Naive thymus-derived CD8-positive, alpha-beta T cell (primary cell): ENCODE measurements at places on chromosomes 2 and 18.

DNA sequence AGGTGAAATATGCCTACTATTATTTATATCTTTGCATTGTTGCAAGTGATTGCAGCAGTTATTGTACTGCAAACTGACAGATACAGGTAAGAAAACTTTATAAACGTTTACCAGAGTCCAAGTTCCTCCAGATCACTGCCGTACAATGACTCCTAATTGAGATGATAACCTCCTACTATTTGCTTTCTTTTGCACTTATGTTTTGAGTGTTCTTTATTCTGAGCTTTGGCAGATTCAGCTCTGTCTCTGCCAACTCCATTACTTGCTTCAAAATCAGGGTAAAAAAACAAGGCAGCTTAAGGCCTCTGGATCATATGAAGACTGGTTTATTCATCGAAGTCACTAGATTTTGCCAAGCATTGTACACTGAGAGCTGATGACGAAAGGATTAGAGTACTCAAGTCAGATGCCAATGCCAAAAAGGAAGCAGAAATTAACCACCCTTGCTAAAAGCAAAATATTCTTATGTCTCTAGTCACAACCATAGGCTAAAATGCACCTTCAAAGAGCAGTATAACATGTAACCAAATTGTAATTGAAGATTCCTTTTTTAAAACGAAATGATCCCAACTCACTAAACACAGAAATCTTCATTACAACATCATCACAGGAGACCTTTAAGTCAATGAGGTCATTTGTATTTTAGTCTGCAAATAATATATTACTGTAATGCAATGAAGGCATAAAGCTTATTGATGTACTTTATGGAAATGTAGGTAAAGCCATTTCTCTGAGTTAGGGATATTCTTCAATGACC lies 10.5 kb upstream of the IKZF2 start:
- no peaks in the 10 kb centered on the region for H3K4me1 ChIP-seq
- no peaks in the 10 kb centered on the region for H3K36me3 ChIP-seq
- DNase-seq, result no peak
- no peak overlapping the region for H3K27ac ChIP-seq
- no peaks in the 10 kb centered on the region for H3K27me3 ChIP-seq

- no peak overlapping the region for H3K27ac ChIP-seq
- no peaks in the 10 kb centered on the region for H3K36me3 ChIP-seq
- DNase-seq, result no peak
Measured at GRCh38 chr2:8230466-8230865, 451.4 kb upstream of the ID2 start.

DNA sequence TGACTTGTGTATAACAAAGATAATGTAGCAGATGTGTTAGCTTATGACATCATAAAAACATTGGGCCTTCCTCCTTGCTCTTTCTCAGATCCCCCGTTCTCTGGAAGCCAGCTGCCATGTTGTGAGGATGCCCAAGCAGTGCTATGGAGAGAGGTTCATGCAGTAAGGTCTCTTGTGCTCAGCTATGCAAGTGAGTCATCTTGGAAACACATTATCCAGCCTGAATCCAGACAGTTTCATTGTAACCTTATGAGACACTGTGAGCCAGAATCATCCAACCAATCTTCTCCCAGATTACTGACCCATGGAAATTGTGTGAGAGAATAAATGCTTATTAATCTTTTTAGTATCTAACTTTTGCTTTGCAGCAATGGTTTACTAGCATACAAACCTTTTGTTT lies 60.8 kb downstream of the ST6GAL2 start:
- H3K4me1 ChIP-seq, result no peaks in the 10 kb centered on the region
- no peak overlapping the region for H3K27ac ChIP-seq
- no peak overlapping the region for H3K4me3 ChIP-seq
- DNase-seq, result no peak
- H3K36me3 ChIP-seq, result no peaks in the 10 kb centered on the region
- no peaks in the 10 kb centered on the region for H3K27me3 ChIP-seq

DNA sequence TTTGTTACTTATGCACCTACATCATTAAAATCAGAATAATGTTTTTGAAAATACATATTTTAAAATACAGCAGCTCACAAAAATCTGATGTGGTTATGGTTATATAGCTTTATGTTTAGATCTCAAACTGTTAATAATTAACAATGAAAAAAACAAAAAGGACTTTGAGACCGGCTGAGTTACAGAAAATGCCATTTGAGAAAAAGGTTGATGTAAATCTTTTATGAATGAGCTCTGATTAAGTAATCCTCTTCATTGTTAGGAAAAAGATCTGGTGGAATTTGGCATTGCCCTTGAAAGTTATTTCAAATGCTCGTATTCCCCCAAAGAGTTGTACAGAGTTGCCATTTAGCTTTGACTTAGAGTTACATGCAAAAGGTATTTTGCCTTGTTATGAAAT lies 82.8 kb upstream of the PROKR1 start:
- DNase-seq, result no peak
- H3K27me3 ChIP-seq, result no peaks in the 10 kb centered on the region
- no peaks in the 10 kb centered on the region for H3K4me1 ChIP-seq
- no peak overlapping the region for H3K4me3 ChIP-seq

DNA sequence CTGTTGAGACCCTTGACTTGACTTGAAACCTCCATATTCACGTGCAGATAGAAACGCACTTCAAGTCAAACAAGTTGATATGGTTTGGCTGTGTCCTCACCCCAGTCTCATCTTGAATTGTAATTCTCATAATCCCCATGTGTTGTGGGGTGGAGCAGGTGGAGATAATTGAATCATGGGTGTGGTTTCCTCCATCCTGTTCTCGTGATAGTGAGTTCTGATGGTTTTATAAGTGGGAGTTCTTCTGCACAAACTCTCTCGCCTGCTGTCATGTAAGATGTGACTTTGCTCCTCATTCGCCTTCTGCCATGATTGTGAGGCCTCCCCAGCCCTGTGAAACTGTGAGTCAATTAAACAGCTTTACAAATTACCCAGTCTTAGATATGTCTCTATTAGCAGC lies 21.4 kb downstream of the SLC3A1 start:
- DNase-seq, result no peak
- H3K4me1 ChIP-seq, result peaks cover 13% of the 10 kb centered on the region
- H3K4me3 ChIP-seq, result no peak overlapping the region
- no peaks in the 10 kb centered on the region for H3K36me3 ChIP-seq
- peaks cover 11% of the 10 kb centered on the region for H3K27me3 ChIP-seq

GRCh38 chr18:7877609-7878008 lies 310.5 kb downstream of the PTPRM start:
- no peaks in the 10 kb centered on the region for H3K27me3 ChIP-seq
- H3K36me3 ChIP-seq, result no peaks in the 10 kb centered on the region
- no peak overlapping the region for H3K27ac ChIP-seq
- no peak for DNase-seq
- no peak overlapping the region for H3K4me3 ChIP-seq
- no peaks in the 10 kb centered on the region for H3K4me1 ChIP-seq

- H3K27ac ChIP-seq, result no peak overlapping the region
- H3K27me3 ChIP-seq, result no peaks in the 10 kb centered on the region
- no peaks in the 10 kb centered on the region for H3K36me3 ChIP-seq
- H3K4me3 ChIP-seq, result no peak overlapping the region
- H3K4me1 ChIP-seq, result no peaks in the 10 kb centered on the region
Measured at GRCh38 chr2:133097666-133098065, 427.7 kb upstream of the LYPD1 start.
